Retina (tissue), 1 donor: ENCODE measurements at places on chromosomes 12 and 14.

DNA sequence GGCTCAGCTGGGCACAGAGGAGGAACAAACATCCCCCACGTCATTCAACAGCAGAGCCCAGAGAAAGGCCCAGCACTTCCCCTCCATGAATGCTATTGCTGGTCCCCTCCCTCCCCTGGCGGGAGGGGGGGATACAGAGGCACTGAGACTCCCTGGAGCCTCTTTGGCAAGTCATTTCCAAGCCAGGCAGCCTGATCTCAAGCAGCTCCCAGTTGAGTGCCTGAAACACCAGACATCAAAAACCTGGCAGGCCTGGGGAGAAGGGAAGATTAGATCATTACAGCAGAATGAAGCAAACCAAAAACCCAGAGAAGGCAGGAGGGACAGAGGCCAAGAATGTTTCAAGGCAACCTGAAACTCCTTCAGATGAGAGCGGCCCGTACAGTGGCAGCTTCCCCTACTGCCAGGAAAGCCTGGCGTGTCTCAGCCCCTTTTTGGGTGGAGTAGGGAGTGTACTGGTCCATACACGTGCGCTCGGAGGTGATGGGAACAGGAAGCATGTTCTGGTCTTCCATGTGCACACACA, 92.1 kb downstream of the LRRC74A start:
- DNase-seq, result no peak

DNA sequence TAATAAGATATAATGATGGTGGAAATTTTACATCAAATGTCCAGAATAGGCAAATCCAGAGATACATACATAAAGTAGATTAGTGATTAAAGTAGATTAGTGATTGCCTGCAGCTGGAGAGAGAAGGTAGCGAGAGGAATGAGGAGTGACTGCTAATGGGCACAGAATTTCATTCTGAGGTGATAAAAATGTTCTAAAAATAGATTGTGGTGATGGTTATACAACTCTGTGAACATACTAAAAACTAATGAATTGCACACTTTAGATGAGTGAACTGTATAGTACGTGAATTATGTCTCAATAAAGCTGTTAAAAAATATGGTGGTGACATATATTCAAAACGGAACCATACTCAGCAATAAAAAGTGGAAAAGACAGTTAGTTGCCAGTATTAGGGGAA, 41.7 kb downstream of the PPP2R5E start:
- no peak for DNase-seq

GRCh38 chr12:114018669-114019068, 52.5 kb upstream of the RBM19 start:
- DNase-seq, result no peak

- DNase-seq, result no peak
Measured at GRCh38 chr12:108838194-108839017, 19.0 kb downstream of the SSH1 start.
